Hepatocyte (in vitro differentiated cells): ENCODE measurements at places on chromosomes 2 and 18. TPM values are rescaled to one million over a fixed set of nuclear protein-coding genes. Genes with fewer than 3 reads are reported as not detected.

Gene FAP
- 44.5 and 67.8 TPM in 2 replicates for total RNA-seq

Gene PLA2R1
- 7.9 and 9.6 TPM in 2 replicates for total RNA-seq

Gene SCYGR4
- not detected in 2 replicates for total RNA-seq

Gene RGPD8
- total RNA-seq, result 12.2 and 17.4 TPM in 2 replicates

Gene SPR
- total RNA-seq, result 44.8 and 48.3 TPM in 2 replicates

Gene STARD6
- not detected in 2 replicates for total RNA-seq

Gene CTNNA2
- total RNA-seq, result 3.7 and 4.4 TPM in 2 replicates

Gene ELOA2
- not detected in 2 replicates for total RNA-seq

Gene PAX3
- total RNA-seq, result not detected in 2 replicates

Gene TGFA
- total RNA-seq, result 2.4 and 5.6 TPM in 2 replicates

Gene VWA3B
- not detected in 2 replicates for total RNA-seq

Gene EML4
- 86.8 and 86.9 TPM in 2 replicates for total RNA-seq

Gene ACADL
- 0.52 and 2.1 TPM in 2 replicates for total RNA-seq

Gene INPP5D
- 2.9 and 5.2 TPM in 2 replicates for total RNA-seq

Gene CYP26B1
- 5.2 and 6.5 TPM in 2 replicates for total RNA-seq

Gene COLEC12
- total RNA-seq, result 21.2 and 23.2 TPM in 2 replicates

Gene CREG2
- 2.2 and 3.8 TPM in 2 replicates for total RNA-seq

Gene SOX11
- total RNA-seq, result 16.6 and 20.7 TPM in 2 replicates

Gene SPHKAP
- total RNA-seq, result 0.28 and 0.33 TPM in 2 replicates

GRCh38 chr2:175233135-175233719 is 51.7 kb upstream of the ATP5MC3 start:
- peak; percentile 35 for DNase-seq

GRCh38 chr2:200523158-200523557 is 2.8 kb upstream of the SGO2 start:
- no peak for DNase-seq

- no peak for DNase-seq
Observed at GRCh38 chr2:27747827-27748352, 23.6 kb upstream of the MRPL33 start.

- no peak for DNase-seq
Observed at GRCh38 chr2:222912776-222913175, 51.9 kb downstream of the ACSL3 start.

- no peak for DNase-seq
Observed at GRCh38 chr18:68429841-68430240, 285.1 kb downstream of the TMX3 start.

GRCh38 chr2:111209045-111209514 is 88.4 kb downstream of the BCL2L11 start:
- no peak for DNase-seq

GRCh38 chr2:103792042-103792441 is 1030.2 kb downstream of the TMEM182 start:
- DNase-seq, result no peak

- no peak for DNase-seq
Observed at GRCh38 chr2:241764275-241765241, 12.1 kb upstream of the GAL3ST2 start.

GRCh38 chr2:224837066-224837465 is 120.9 kb upstream of the CCDC195 start:
- DNase-seq, result no peak

DNA sequence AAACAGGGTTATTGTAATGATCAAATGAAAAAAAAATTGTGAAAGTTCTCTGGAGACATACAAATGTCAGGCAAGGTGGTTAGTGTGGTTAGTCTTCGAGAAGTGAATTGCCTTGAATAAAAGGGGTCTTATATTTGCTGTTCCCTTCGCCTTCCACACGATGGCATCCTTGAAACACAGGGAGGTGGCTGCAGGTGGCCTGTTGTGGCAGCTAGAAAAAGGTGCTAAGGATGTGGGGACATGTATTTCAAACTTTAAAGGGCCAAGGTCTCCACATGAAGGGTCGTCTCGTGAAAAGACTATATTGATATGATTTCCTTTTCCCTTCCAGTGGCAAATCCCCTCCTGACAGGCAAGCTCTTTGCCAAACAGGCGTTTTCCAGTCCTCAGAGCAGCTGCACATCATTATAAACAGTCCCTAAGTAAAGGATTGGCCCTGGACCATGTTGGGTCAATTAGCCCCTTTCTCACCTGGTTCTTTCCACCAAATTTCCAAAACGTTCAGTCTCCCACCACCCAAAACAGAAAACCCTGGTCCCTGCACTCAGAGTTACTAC is 68.5 kb downstream of the COPS8 start:
- DNase-seq, result peak; percentile 53

GRCh38 chr18:22378672-22379282 is 38.9 kb downstream of the CTAGE1 start:
- peak; percentile 46 for DNase-seq

GRCh38 chr2:221731432-221732145 is 159.5 kb upstream of the EPHA4 start:
- peak; percentile 58 for DNase-seq

- DNase-seq, result no peak
Observed at GRCh38 chr18:25736516-25736915, 353.9 kb downstream of the SS18 start.

- no peak for DNase-seq
Observed at GRCh38 chr2:173436088-173436487, 81.4 kb downstream of the CDCA7 start.

GRCh38 chr2:86577817-86578456 is 14.7 kb upstream of the CHMP3 start:
- DNase-seq, result no peak

DNA sequence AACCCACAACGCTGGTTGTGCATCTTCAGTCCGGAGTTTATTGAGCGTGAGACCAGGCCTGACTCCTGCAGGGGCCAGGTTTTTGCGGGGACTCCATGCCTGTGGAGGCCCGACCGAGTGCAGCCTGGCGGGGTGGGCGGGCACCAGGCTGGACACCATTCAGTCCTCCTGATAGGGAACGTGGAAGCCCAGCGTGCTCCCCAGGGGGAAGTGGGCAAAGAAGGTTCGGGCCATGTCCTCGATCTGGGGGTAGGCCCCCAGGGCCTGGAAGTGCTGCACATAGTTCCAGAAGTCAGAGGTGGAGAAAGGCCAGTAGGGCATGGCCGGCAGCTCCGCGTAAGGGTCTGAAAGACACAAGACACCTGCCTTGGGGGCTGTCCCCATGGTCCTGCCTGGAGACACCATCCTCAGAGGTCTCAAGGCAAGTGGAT is 1.4 kb downstream of the OTOS start:
- no peak for DNase-seq

DNA sequence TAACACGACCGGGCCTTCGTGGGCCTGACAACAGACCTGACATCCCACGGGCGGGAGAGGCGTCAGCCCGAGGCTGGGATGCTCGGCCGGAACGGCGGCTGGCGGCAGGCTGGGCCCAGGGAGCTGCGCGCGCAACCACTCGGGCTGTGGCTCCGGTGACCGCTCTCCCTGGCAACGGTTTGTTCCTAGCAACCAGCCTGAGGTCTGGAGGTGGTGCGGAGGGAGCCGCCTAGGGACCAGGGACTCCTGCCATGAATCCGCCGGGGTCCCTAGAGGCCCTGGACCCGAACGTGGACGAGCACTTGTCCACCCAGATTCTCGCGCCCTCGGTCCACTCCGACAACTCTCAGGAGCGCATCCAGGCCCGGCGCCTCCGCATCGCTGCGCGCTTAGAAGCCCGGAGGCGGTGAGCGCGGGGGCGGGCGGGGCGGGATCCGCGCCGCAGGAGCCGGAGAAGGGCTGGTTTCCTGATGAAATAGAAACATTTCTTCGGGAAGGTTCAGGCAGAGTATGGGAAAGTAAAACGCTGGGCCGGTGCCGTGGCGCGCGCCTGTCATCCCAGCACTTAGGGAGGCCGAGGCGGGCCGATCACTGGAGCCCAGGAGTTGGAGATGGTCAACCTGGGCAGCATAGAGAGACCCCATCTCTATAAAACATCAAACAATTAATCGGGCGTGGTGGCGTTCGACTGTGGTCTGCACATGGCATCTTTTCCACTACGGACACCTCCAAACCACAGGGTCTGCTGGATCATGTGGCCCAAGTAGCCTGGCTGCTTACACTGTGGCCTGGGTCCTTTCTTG is at the start of gene DRC1:
Gene DRC1 (plus strand): TSS at position 182 of the 803 bp plus-strand sequence. CDS start 70 bp downstream, at position 252.
- DNase-seq, result peak; percentile 92

GRCh38 chr2:38308821-38309220 is 68.3 kb downstream of the ATL2 start:
- no peak for DNase-seq

- peak; percentile 58 for DNase-seq
Observed at GRCh38 chr2:236661061-236661761, 91.6 kb downstream of the ACKR3 start.

DNA sequence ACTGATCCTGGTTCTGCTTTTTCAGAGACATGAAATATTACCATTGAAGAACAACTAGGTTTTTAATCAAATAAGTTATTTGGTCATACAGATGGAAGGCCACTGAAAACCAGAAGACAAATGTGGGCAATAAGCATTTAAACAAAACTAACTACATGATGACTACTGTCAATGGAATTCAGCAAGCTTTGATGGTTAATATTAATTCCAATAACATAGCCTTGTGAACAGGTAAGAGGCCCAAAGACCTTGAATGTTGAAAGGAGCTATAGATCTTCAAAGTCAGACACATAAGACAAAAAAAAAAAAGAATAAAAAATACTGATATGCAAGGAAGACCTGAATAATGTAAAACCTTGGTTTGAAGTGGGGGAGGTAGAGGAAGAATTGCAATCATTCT is 1955.6 kb upstream of the CELF4 start:
- no peak for DNase-seq

DNA sequence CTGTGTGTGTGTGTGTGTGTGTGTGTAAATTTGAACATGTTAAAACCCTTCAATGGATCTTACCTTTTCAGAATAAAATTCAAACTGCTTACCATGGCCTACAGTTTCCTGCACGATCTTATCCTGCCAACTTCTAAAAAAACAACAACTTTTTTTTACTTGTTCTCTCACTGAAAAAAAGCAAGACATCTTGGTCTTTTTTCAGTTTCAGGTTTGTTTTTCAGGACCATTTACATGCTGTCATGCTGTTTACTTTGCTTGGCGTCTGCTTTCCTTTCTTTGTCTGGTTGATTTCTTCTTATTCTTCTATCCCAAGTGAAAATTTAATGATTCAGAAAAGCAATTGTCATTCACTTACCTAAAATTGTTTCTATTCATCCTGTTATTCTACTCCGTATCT is 286.3 kb upstream of the TMEFF2 start:
- no peak for DNase-seq

DNA sequence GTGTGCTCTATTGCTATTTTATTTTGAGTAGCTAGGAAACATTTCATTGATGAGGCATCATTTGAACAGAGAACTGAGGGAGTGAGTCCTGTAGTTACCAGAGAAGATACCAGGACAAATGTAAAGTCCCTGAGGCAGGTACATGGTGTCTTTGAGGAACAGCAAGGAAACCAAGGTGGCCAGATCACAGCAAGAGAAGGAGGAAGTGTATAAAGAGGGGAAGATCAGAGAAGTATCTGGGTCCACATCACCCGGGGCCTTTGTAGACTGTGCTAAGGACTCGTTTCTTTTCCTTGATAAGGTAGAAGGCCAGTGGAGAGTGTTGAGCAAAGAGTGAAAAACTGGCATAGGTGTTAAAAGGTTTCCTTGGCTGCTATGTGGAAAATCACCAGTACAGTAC is 34.8 kb upstream of the PLB1 start:
- DNase-seq, result no peak

DNA sequence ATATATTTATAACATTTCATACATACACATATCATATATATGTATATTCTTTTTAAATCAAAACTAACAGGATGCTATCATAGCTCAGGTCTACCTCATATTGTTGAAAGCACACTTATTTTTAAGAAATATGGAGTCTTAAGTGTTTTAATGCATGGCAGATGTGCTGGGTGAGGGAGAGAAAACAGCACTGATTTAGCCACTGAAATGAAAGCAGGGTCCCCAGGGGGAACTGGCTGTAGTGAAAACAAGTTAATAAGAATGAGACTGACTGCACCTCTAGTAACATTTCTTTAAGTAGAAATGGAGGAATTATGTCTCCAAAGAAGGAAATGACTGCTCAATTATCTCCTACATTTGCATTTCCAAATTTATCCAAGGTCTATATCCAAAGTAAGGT is 857.8 kb downstream of the DCDC2C start:
- DNase-seq, result no peak

GRCh38 chr2:169362118-169362893 is at the start of gene LRP2:
Gene LRP2, minus strand, starts transcription at chr2:169362534. Its CDS starts 135 bp downstream, at chr2:169362399.
- peak; percentile 39 for DNase-seq

GRCh38 chr2:30282721-30283120 is 51.4 kb downstream of the LBH start:
- DNase-seq, result no peak

GRCh38 chr18:9336827-9337226 is 2.3 kb downstream of the TWSG1 start:
- DNase-seq, result no peak

GRCh38 chr2:177972782-177973181 is 99.8 kb downstream of the PDE11A start:
- no peak for DNase-seq

- DNase-seq, result no peak
Observed at GRCh38 chr2:28766070-28766469, 14.4 kb downstream of the PPP1CB start.

GRCh38 chr2:232350804-232351685 is 27.5 kb upstream of the ALPP start:
- no peak for DNase-seq

GRCh38 chr2:135187270-135187669 is 135.2 kb downstream of the RAB3GAP1 start:
- DNase-seq, result no peak

- DNase-seq, result peak; percentile 58
Observed at GRCh38 chr2:218370410-218371063, 11.5 kb upstream of the SLC11A1 start.

DNA sequence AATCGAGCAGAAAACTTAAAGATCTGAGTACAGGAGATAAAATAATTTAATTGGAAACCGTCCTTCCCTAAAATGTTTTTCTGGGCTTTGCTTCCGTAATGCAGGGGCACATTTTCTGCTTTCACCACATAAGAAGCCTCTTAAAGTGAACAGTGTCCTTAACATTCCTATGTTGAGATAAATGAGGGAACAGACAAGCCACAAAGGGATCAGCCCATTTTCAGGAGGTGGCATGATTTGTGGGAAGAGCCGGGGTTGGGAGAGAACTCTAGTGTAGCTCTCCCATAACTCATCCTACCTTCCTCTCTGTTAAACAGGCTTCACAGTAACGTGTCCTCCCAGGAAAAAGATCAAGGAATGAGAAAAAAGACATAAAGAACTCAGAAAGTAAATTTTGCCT is 56.9 kb upstream of the ACVR1C start:
- DNase-seq, result no peak

GRCh38 chr18:57995331-57995730 is 48.7 kb upstream of the NEDD4L start:
- DNase-seq, result no peak

- peak; percentile 10 for DNase-seq
Observed at GRCh38 chr2:104790100-104790811, 63.7 kb upstream of the POU3F3 start.

- DNase-seq, result no peak
Observed at GRCh38 chr18:49141491-49141890, 190.7 kb upstream of the SMAD7 start.

GRCh38 chr2:69975853-69976462 is 14.5 kb upstream of the ASPRV1 start:
- no peak for DNase-seq
